Activated gamma-delta T cell treated with Interleukin-2 at 50 U/mL for 16 hours (primary cell): ENCODE measurements at places on chromosomes 4 and X.

- DNase-seq: peak; percentile 4
These were observed 401.0 kb downstream of the TMA16 start for GRCh38 chr4:163895378-163896005.

DNA sequence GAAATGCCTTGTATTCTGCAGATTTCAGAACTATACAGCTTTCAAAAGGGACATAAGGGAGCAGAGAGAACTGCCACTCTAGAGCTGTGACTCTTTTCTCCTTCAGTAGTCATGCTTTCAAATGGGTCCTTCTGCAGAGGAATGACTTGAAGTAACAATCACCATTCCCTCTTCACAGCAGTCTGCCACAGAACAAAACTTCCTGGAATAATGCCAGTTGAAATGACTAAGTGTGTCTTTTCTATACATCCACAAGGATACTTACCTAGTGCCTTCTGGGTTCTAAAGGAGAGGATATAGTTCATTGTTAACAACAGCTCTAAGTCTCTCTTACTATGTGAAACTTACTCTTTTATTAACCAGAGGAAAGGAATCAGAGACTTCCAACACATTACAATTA, 515.4 kb upstream of the ATOH1 start:
- DNase-seq: no peak

DNA sequence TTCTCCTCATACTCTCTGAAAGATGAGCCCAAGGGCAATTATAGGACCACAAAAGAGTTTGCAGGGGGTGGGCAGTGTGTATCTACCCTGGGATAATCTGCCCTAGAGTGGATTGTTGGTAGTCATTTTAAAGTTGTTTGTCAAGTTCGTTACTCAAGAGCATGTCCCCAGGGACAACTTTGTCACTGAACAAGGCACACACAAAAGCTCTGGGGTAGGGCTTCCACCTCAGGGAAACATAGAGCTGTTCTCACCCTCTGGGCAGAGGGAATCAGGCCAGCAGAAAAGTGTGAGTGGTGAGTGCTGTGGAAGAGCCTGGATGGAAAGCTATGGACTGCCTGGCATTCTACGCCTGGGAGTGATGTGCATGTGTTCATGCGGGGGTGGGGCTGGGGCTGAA, 23.3 kb upstream of the LEF1 start:
- no peak for DNase-seq

- no peak for DNase-seq
These were observed 1.4 kb downstream of the COX7B start for GRCh38 chrX:77900688-77901087.

- DNase-seq: no peak
These were observed 9.4 kb downstream of the MGST2 start for GRCh38 chr4:139674875-139675550.

DNA sequence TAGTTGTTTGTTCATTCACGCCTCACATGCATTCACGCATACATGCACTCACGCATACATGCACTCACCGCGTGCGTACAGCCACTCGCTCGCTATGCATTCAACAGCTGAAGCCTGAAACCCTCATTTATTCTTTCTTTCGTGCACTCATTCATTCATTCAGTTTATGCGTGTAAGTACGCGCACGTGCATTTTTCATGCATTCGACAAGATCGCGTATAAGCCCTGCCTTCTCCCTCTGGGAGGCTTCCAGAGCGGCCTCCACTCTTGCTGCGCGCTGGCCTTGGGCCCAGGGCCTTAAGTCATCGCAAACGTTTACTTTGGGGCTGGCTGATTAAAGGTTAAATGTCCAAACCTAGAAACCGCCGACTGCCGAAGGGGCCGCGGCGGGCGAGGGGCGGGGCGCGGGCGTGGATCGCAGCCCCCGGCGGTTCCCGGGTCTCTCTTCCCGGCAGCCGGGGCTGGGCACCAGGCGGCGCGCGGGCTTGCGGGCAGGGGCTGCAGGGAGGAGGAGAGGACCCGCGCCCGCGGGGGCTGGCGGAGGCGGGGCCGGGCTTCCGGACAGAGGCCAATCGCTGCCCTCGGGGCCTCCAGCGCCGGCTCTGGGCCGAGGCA, at the start of gene GYG2:
TSS of gene GYG2 (plus strand) at position 587 of the 615 bp plus-strand sequence. CDS start 1,259 bp downstream, outside the sequence.
- DNase-seq: no peak

DNA sequence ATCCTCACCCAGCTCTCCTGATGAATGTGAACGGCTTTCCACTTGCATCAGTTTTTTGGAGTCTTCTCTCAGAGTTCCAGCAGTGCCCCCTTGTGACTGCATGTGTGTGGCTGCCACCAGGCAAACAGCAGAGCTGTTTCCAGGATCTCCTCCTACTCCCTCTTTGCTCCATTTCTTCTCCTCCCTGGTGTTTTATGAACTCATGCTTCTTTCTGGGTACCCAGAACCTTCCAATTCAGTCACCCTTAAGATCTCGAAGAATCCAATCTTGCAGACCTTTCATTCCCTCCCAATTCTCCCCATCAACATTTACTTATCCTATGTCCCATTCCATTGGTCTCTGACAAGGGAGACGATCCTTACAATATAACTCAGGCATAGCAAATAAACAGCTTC, 6.8 kb upstream of the TCEANC start:
- peak; percentile 13 for DNase-seq

DNA sequence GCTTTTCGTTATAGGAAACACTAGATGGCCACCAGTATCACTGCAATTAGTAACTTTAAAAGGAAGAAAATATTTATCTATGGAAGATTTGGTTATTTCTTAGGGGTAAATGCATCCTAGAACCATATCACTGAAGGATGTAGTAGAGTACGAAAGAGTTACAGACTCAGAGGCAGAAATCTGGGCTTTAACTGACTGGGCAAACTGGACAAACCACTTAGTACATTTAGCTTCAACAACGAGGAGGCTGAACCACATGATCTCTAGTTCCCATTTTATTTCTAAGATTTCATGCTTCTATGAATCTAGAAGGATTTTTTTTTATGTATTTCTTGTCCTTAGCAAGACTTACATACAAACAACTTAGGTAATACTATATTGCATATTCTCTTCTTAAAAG, 93.0 kb downstream of the SMARCA5 start:
- no peak for DNase-seq

DNA sequence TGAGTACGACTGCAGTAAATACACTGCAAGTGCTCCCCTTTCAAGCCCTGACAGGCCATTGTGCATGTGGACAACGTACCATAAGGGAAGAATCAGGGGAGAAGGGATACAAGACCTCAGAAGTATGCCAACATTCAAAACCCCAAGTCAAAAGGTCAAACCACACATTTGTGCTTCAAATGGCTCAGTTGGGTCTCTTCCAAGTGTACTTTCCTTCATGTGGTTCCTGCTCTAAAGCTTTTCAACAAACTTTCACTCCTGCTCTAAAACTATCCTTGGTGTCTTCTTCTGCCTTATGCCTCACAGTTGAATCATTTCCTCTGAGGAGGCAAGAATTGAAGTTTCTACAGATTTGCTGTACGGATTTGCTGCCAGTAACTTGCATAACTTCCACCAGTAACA, 305.7 kb upstream of the SLIT2 start:
- no peak for DNase-seq

DNA sequence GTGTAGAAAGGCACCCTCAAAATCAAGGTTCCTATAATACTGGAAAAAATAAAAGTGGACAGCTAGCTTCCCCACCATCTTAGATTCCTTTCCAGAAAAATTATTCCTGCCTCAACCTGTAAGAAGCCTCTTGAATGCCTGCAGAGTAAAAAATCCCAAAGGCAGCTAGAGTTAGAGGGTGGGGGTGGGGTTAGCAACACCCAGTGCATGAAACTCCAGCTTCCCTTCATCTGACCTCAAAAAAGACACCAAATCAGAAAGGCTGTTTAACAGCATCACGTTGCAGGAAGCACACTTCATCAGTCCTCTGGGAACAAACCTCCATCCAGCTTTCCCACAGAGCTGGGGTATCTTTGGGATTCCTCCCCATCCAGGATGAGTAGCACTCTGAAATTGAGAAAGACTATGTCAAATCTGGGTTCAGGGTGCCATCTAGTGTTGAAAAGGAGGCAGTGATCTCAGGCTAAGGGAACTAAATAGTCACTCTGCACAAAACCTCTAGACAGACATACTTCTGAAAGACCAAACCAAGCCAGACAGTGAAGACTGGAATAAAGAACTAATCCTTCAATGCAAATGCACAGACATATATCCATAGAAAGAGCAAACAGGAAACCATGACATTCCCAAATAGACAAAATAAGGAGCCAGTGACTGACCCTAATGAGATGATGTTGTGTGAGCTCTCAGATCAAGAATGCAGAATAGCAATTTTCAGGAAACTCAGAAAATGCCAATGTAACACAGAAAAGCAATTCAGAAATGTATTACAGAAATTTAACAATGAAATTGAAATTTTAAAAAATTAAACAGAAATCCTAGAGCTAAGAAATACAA, 97.9 kb downstream of the ARHGEF9 start:
- DNase-seq: no peak

DNA sequence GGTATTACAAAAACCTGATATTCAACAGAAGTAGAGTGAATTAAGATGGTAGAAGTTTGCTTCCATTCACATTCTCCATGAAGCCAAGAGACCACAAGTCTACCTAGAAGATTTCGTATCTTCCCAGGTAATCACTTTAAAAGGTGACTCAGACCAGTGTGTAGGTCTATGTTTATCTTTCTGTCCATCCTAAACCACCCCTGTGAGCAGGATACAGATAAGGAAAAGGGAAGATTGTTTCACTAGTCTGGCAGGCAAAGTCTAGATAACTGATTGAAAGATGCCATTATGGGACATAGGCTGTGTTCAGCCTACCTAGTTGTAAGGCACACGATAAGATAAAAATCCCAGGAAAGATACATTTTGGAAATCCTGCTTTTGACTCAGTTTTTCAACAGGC, 244.3 kb upstream of the NWD2 start:
- DNase-seq: no peak

DNA sequence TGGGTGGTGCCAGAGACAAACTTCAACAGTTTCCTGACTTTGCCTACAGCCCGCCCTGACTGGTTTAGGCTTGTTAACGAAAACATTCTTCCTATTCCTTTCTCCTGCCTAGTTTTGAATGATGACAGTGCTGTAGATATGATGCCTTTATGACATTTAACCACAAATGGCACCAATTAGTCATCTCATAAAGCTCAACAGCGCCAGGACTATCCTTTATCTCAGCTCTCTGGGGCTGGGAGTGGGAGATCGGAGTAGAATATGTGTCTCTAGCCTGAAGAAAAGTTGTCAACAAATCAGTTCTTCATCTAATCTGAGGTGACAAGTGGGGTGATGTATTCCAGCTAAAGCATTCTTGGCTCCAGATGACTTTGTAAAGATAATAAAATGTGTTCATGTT, 64.6 kb upstream of the SH3RF1 start:
- no peak for DNase-seq

DNA sequence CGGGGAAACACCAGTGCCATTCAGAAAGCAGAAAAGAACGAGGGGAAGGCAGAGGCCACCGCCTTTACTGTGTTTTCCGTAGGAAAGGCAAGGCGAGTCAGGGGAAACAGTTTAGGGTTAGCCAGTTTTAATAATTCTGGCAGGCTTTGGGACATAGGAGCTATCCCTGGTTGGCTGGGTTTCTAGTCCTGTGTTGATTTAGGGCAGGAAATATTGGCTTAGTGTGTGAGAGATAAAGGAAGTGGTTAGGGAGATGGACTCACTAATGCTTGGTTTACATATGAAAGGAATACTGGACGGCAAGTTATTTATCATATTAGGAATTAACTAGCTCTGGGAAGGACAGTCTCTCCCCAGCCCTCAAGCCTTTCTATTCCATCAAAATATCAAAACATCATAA, 53.1 kb downstream of the SYNPO2 start:
- DNase-seq: no peak

DNA sequence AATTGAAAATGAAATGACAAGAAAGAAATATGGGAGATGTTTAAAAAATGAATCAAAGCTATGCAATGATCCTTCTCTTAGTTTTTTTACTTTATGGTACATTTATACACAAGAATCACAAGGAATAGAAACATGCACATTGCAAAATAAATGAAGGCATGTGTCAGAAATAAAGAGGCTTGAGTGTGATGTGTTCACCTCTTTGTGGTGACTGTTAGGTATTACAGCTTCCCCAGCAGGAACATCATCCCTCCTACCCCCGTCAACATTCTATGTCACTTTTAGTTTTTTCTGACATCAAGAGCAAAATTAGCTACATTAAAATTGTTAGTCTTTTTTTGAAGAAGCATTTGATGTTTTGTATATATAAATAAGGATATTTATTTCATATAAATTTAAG, 214.8 kb downstream of the SLC4A4 start:
- DNase-seq: no peak

GRCh38 chr4:82017680-82018079, 356.1 kb downstream of the HNRNPD start:
- no peak for DNase-seq

GRCh38 chr4:38184404-38184803, 224.2 kb downstream of the PTTG2 start:
- DNase-seq: no peak

- no peak for DNase-seq
These were observed 145.9 kb upstream of the NOCT start for GRCh38 chr4:138869631-138870030.

- DNase-seq: no peak
These were observed 88.8 kb upstream of the ESX1 start for GRCh38 chrX:104343428-104344129.

GRCh38 chr4:2015008-2015407, 6.2 kb upstream of the NELFA start:
- DNase-seq: no peak

DNA sequence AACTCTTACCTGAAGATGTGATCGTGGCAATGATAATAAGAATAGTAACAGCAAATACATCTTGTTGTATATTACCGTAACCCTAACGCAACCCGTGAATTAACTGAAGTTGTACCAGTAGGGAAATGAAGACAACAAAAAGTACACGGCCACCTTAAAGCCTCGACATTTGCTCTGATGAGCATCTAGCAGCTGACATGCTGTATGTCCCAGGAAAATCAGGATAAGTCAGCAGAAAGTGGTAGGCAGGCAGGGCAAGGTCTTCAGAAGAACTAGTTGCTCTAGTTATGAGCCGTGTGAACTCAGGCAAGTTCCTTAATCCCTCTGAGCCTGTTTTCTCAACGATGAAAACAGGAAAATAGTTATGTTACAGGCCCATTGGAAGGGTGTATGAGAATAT, 7.7 kb upstream of the ASB5 start:
- no peak for DNase-seq

- DNase-seq: no peak
These were observed 30.4 kb downstream of the ADH7 start for GRCh38 chr4:99404595-99405287.

- no peak for DNase-seq
These were observed 43.8 kb downstream of the WWC2 start for GRCh38 chr4:183142571-183143550.

GRCh38 chr4:1018147-1019020, 7.0 kb downstream of the FGFRL1 start:
- DNase-seq: no peak

DNA sequence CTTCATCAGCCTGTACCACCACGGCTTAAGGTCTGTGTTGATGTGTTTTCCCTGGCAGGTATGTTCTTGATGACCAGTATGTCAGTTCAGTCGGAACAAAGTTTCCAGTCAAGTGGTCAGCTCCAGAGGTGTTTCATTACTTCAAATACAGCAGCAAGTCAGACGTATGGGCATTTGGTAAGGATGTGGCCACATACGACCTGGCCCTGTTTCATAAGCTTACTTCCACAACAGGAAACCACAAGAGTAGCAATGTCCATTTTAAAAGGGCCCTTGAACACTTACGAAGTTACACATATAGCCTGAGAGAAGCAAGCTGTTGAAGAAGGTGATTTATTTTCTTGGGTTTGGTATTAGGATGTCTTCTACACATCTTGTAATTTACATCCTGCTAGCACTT, 46.1 kb downstream of the BMX start:
- no peak for DNase-seq
